Osteoblast (primary cell): ENCODE measurements at places on chromosomes 6 and 20. TPM values are rescaled to one million over a fixed set of nuclear protein-coding genes. Genes with fewer than 3 reads are reported as not detected.

- H3K36me3 ChIP-seq: peaks cover 95% of the 10 kb centered on the region
- H3K4me3 ChIP-seq: no peak overlapping the region
- no peaks in the 10 kb centered on the region for H3K27me3 ChIP-seq
- DNase-seq: no peak
- H3K4me1 ChIP-seq: no peaks in the 10 kb centered on the region
- H3K27ac ChIP-seq: no peak overlapping the region
Observed at GRCh38 chr20:1448081-1448620, 18.5 kb downstream of the NSFL1C start.

DNA sequence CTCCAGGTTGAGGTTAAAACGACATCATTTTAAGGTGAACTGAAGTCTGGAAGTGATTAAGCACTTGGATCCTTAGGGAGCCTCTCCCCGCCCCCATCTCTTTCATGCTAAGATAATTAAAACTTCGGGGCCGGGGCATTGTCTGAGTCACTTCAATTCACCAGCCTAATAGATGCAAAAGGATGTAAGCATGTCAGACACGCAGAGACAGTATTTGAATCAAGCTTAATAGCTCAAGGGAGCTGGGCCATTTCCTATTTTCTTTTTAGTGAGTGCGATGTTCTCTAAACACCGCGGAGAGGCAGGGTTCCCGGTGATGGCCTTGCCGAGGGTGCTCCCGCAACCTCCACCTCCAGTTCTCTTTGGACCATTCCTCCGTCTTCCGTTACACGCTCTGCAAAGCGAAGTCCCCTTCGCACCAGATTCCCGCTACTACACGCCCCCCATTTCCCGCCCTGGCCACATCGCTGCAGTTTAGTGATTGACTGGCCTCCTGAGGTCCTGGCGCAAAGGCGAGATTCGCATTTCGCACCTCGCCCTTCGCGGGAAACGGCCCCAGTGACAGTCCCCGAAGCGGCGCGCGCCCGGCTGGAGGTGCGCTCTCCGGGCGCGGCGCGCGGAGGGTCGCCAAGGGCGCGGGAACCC, 516 bp upstream of the IRF4 start:
- H3K27ac ChIP-seq: no peak overlapping the region
- peaks cover 77% of the 10 kb centered on the region for H3K27me3 ChIP-seq
- H3K36me3 ChIP-seq: no peaks in the 10 kb centered on the region
- DNase-seq: peak; percentile 91
- peak overlapping the region; percentile 25 for H3K4me3 ChIP-seq

DNA sequence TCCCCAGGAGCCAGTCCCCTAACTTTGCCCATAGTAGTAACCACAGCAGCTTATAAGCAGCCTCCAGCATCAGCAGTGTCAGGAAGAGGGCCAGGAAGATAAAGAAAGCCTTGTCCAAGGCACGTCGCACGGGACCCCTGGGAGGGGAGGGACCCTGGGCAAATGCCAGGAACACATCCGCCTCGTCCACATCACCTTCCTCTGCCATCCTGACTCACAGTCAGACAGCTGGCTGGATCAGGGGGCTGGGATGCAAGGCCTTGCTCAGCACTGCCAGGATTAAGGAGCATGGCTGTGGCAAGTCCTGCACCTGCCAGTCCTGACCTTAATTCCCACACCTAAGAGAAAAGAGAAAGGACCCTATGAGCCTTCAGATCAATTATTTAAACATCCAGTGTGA, 11.5 kb upstream of the ZBTB22 start:
- peak; percentile 3 for DNase-seq
- H3K36me3 ChIP-seq: no peaks in the 10 kb centered on the region
- no peaks in the 10 kb centered on the region for H3K27me3 ChIP-seq
- no peaks in the 10 kb centered on the region for H3K4me1 ChIP-seq
- no peak overlapping the region for H3K4me3 ChIP-seq
- H3K27ac ChIP-seq: no peak overlapping the region

- peaks cover 19% of the 10 kb centered on the region for H3K4me1 ChIP-seq
- H3K27me3 ChIP-seq: no peaks in the 10 kb centered on the region
- H3K36me3 ChIP-seq: no peaks in the 10 kb centered on the region
- DNase-seq: no peak
Observed at GRCh38 chr6:112279031-112279935, 24.9 kb upstream of the LAMA4 start.

- H3K36me3 ChIP-seq: no peaks in the 10 kb centered on the region
- H3K27ac ChIP-seq: no peak overlapping the region
- DNase-seq: no peak
- peaks cover 2% of the 10 kb centered on the region for H3K4me1 ChIP-seq
- H3K4me3 ChIP-seq: no peak overlapping the region
- H3K27me3 ChIP-seq: no peaks in the 10 kb centered on the region
Observed at GRCh38 chr6:158713469-158713868, 63.6 kb downstream of the SYTL3 start.

SLC26A8 gene
- under 0.01 TPM in 1 of 2 replicates, not detected in the other for total RNA-seq

GSTA3 gene
- total RNA-seq: not detected in 2 replicates

GRCh38 chr6:130018744-130019325, 454 bp downstream of the L3MBTL3 start:
- peak overlapping the region; percentile 61 for H3K27ac ChIP-seq
- peaks cover 5% of the 10 kb centered on the region for H3K4me1 ChIP-seq
- H3K27me3 ChIP-seq: no peaks in the 10 kb centered on the region
- no peaks in the 10 kb centered on the region for H3K36me3 ChIP-seq
- peak; percentile 65 for DNase-seq

BTN1A1 gene
- total RNA-seq: under 0.01 TPM in 2 replicates

GRCh38 chr6:1510239-1510638, 99.5 kb upstream of the FOXC1 start:
- H3K27me3 ChIP-seq: peaks cover 22% of the 10 kb centered on the region
- no peak overlapping the region for H3K4me3 ChIP-seq
- DNase-seq: no peak
- no peaks in the 10 kb centered on the region for H3K4me1 ChIP-seq

DNA sequence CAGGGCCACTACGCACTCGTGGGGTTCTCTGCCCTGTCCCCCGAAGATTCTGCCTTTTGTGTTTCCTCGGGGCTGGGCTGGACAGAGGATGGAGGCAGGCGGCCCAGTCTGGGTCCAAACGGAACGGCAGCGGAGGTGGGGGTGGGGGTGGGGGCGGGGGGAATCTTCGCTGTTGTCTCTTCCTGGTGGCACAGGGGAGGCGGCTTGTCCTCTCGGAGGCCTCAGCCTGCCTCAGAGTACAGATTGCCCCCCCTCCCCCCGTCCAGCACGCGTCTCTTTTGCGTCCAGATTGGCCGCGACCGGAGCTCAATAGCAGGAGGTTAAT, 1.4 kb upstream of the INSM1 start:
- H3K27me3 ChIP-seq: peaks cover 86% of the 10 kb centered on the region
- no peak overlapping the region for H3K27ac ChIP-seq
- H3K4me1 ChIP-seq: no peaks in the 10 kb centered on the region
- H3K4me3 ChIP-seq: no peak overlapping the region

WFDC13 gene
- total RNA-seq: not detected in 2 replicates
